ENCODE measurements at places on chromosomes 11 and 22. TPM values are rescaled to one million over a fixed set of nuclear protein-coding genes. Genes with fewer than 3 reads are reported as not detected.

SLC6A5 gene
- not detected for total RNA-seq

DNA sequence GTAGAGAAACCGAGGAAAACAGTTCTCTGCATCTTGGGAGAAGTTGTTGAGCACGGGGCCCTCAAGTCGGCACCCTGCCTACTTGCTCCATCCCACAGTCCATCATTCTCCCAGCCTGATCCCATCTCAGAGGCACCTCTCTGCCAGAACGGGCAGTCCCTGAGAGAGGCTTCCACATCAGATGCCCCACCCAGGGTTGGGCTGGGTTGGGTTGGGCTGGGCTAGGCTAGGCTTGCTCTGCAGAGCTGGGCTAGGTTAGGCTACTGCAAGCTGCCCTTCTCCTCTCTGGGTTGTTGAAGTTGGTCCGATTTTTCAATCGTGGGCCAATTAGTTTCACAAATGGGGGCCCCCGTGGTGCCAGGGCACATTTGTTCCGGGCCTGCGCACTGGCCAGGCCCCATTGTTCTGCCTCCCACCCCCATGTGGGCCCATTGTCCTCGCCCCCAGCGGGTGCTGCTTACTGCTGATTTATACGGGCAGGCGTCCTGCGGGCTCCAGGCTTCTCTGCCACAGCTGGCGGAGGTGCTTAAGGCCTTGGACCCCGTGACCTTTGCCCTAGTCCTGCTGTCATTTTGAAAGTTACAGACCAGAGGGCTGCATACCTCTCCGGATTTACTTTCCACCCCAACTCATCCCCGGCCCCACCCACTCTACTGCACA, 63.7 kb upstream of the NNMT start:
- H3K27ac ChIP-seq: no peak overlapping the region
- H3K36me3 ChIP-seq: no peaks in the 10 kb centered on the region
- no peak overlapping the region for H3K4me3 ChIP-seq
- peaks cover 49% of the 10 kb centered on the region for H3K4me1 ChIP-seq
- no peak for DNase-seq

- no peaks in the 10 kb centered on the region for H3K36me3 ChIP-seq
- peak overlapping the region; percentile 11 for H3K27ac ChIP-seq
- no peaks in the 10 kb centered on the region for H3K27me3 ChIP-seq
These were observed 636 bp downstream of the KCNQ1OT1 start for GRCh38 chr11:2699185-2699530.

- no peaks in the 10 kb centered on the region for H3K27me3 ChIP-seq
- no peak for DNase-seq
- peak overlapping the region; percentile 78 for H3K4me3 ChIP-seq
- H3K4me1 ChIP-seq: peaks cover 33% of the 10 kb centered on the region
- H3K36me3 ChIP-seq: peaks cover 10% of the 10 kb centered on the region
These were observed 672 bp downstream of the RTL6 start for GRCh38 chr22:44497218-44497904.

GRCh38 chr11:14422052-14422813, 63.2 kb upstream of the RRAS2 start:
- no peak overlapping the region for H3K4me3 ChIP-seq
- H3K27me3 ChIP-seq: no peaks in the 10 kb centered on the region
- H3K27ac ChIP-seq: no peak overlapping the region
- peaks cover 15% of the 10 kb centered on the region for H3K4me1 ChIP-seq
- no peaks in the 10 kb centered on the region for H3K36me3 ChIP-seq

GRCh38 chr11:12319461-12319951, 57.9 kb upstream of the PARVA start:
- H3K4me1 ChIP-seq: no peaks in the 10 kb centered on the region
- no peak overlapping the region for H3K4me3 ChIP-seq
- no peak overlapping the region for H3K27ac ChIP-seq

DNA sequence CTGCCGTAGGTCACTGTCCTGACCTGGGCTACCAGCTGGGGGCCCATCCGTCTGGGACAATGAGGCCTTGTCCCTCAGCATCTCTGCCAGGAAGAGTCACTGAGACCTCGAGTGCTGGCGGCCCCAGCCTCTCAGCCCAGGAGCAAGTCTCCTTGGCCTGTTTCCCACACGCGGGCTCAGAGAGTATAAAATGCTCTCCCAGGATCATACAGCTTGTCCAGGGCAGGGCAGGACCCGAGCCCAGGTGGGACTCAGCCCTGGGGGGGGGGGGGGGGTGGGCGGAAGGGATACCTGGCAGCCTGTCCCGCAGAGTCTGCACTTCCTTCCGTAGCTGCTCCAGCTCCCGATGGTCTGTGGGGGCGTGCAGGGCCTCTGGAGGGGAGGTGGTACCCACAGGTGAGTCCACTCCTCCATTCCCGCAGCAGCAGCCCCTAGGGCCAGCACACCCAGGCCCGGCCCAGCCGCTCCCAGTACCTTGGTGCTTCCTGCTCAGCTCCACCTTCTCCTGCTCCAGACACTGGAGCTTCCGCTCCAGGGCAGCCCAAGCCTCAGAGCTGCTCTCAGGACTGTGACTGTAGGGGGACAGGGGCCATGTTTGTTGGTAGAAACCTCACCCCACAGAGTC, 7.9 kb downstream of the CDC42BPG start:
- no peak overlapping the region for H3K4me3 ChIP-seq
- no peak overlapping the region for H3K27ac ChIP-seq
- H3K27me3 ChIP-seq: no peaks in the 10 kb centered on the region
- H3K36me3 ChIP-seq: no peaks in the 10 kb centered on the region
- no peak for DNase-seq

VWA5A gene
- 4.4 TPM for total RNA-seq

DNA sequence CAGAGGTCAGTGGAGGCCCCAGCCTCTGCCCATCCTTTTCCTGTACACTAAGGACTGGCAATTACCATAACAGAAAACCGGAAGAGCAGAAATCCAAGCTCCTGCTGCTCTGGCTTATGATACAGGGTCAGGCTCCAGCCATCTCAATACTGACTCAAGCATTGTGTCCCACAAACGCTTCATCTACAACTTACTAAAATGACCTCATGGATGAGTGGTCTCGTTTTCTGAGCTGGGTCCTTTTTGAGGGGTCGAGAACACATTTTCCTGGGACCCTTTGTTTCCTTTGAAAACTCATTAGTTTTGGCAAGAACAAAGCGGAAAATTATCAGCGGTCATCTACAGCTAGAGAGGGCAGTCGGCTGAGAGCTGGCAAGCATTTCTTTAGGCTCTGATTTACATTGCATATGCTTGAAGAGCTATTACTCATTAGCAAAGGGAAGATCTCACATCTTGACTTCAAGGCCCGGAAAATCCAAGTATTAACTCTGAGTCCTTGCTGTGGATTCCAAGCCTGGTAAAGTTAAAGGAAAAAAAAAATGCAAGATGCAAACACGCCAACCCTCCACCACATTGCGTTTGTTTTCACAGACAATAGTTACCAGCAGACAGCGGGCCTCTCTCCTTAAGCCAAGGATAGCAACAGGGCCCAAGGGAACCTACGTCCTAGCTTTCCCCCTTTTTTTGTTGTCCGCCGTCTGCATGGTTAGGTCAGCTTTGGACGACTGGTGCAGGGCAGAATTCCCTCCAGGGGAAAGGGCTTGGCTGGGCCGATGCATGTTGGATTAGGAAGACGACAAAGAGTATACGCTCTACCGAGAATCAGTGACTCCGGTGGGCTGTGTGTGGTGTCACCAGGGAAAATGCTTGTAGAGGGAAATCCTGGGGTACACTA, 1.8 kb downstream of the TESMIN start:
- no peaks in the 10 kb centered on the region for H3K27me3 ChIP-seq
- H3K4me3 ChIP-seq: peak overlapping the region; percentile 26
- H3K4me1 ChIP-seq: peaks cover 14% of the 10 kb centered on the region
- no peak for DNase-seq
- no peaks in the 10 kb centered on the region for H3K36me3 ChIP-seq

SYT13 gene
- not detected for total RNA-seq

FAM168A gene
- 15.2 TPM for total RNA-seq

OR8A1 gene
- total RNA-seq: not detected

ENTHD1 gene
- total RNA-seq: not detected

CRYBB2 gene
- not detected for total RNA-seq

DNA sequence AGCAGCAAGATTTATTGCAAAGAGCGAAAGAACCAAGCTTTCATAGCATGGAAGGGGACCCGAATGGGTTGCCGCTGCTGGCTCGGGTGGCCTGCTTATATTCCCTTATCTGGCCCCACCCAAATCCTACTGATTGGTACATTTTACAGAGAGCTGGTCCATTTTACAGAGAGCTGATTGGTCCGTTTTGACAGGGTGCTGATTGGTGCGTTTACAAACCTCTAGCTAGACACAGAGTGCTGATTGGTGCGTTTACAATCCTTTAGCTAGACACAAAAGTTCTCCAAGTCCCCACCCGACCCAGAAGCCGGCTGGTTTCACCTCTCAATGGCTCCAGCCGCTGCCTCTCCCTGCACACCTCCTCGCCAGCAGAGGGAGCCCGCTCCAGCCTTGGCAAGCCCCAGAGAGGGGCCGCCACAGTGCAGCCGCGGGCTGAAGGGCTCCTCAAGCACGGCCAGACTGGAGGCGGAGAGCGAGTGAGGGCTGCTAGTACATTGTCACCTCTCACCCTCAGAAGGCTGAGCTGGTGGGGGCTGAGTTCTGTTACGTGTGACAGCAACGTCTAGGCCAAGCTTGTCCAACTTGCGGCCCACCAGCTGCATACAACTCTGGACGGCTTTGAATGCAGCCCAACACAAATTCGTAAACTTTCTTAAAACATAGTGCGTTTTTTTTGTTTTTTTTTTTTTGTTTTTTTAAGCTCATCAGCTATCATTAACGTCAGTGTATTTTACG, 8.7 kb downstream of the PTH start:
- peaks cover 7% of the 10 kb centered on the region for H3K4me1 ChIP-seq
- no peak overlapping the region for H3K27ac ChIP-seq
- peaks cover under 1% of the 10 kb centered on the region for H3K27me3 ChIP-seq
- peak overlapping the region; percentile 31 for H3K4me3 ChIP-seq
- peaks cover 7% of the 10 kb centered on the region for H3K36me3 ChIP-seq

CHADL gene
- total RNA-seq: 0.40 TPM

DNA sequence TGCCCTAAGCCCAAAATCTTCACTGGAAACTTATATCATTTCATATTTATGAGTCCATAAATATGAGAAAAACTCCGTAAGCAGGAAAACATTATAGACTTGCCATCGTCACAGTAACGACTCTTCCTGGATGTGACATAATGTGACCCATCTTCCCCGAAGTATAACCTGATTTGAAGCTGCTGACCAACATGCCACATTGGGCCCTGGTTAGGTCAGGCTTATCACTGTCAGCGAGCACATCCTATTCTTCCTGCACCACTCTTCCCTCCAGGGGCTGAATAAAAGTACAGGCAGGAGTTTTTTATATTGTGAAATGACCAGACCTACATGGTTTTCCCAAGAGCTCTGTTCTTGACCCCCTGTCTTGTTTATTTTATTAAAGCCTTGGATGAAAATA, 12.1 kb upstream of the BLID start:
- H3K4me1 ChIP-seq: no peaks in the 10 kb centered on the region
- DNase-seq: no peak
- no peaks in the 10 kb centered on the region for H3K36me3 ChIP-seq
- no peak overlapping the region for H3K27ac ChIP-seq

DNA sequence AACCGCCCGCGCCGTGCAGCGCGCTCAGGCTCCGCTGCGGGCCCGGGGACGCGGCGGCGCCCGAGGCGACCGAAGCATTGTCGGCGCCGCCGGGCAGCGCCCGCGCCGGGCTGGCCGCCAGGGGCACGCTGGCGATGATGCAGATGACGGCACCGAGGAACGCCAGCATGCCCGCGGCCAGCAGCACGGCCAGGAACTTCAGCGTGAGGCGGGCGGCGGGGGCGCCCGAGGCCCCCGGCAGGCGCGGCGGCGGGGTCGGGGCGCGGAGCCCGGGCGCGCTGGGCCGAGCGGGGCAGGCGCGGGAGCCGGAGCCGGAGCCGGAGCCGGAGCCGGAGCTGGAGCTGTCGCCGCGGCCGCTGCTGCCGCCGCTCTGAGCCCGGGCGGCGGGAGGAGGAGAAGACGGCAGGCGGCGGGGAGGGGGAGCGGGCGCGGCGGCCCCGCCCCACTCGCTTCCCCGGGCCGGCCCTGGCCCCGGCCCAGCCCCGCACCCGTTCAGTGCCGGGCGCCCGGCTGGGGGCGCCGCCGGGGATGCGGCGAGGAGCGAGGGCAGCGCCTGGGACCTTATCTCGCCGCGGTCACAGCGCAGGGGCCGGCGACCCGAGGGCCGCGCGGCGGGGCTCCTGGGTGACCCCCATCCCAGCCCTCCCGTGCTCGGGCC, at the start of gene NPTXR:
NPTXR (minus strand) TSS at position 372 of the 658 bp plus-strand sequence.
- peak within 1 kb of the TSS; percentile 63 for H3K27ac ChIP-seq
- peaks cover 27% of the 10 kb centered on the region for H3K27me3 ChIP-seq
- H3K4me3 ChIP-seq: peak within 1 kb of the TSS; percentile 80
- DNase-seq: no peak
- no peaks in the 10 kb centered on the region for H3K36me3 ChIP-seq

- DNase-seq: no peak
- no peak overlapping the region for H3K4me3 ChIP-seq
- no peaks in the 10 kb centered on the region for H3K36me3 ChIP-seq
- no peaks in the 10 kb centered on the region for H3K4me1 ChIP-seq
- peaks cover 19% of the 10 kb centered on the region for H3K27me3 ChIP-seq
These were observed 6.9 kb upstream of the MS4A14 start for GRCh38 chr11:60389279-60389910.

DNA sequence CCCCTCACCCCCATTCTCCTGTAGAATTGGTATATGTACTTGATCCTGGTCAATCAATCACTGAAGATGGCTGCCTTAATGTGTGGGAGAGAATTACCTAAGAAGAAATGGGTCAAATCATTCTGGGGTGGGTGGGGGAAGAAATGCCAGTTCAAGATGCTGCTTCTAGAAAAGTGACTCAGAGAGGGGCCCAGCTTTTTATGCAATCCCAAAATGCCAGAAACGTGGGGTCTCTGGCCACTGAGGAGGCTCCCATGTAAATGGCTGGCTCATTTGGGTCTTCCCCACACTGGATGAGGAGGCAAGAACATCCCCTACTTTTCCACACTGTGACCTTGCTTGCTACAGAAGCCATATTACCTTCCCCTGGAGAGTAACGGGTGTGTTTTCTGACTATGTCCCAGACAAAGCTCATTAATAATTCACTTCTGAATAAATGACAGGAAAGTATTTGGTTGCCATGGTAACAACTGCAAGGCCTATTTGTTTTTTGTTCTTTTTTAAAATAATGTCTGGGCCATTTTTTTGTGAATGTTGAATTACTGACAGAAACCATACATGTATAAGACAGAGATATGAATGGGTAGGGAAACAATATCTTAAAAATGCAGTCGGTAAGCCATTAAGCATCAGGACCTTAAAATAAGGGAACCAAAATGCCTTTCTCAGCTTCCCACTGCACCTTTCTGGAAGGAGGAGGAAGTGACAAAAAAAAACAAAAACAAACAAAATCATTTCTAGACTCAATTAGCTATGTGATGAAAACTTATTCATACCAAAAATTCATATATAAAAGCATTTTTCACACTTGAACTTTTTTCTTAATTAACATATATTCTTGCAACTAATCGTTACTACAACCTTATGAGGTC, 32.0 kb downstream of the SLC1A2 start:
- peaks cover 13% of the 10 kb centered on the region for H3K4me1 ChIP-seq
- H3K27me3 ChIP-seq: peaks cover 7% of the 10 kb centered on the region
- no peak for DNase-seq
- no peak overlapping the region for H3K27ac ChIP-seq
- no peaks in the 10 kb centered on the region for H3K36me3 ChIP-seq

GRCh38 chr22:46297151-46297812, 612 bp downstream of the GTSE1 start:
- no peak for DNase-seq
- H3K36me3 ChIP-seq: peaks cover 26% of the 10 kb centered on the region
- peak overlapping the region; percentile 97 for H3K4me3 ChIP-seq
- peak overlapping the region; percentile 97 for H3K27ac ChIP-seq
- no peaks in the 10 kb centered on the region for H3K27me3 ChIP-seq

OTUB1 gene
- total RNA-seq: 96.6 TPM
